ENCODE measurements at places on chromosomes 6 and 20. TPM values are rescaled to one million over a fixed set of nuclear protein-coding genes. Genes with fewer than 3 reads are reported as not detected.

KDM1B gene
- 13.7 TPM for total RNA-seq

CCN6 gene
- not detected for total RNA-seq

CGA gene
- total RNA-seq: not detected

FKBP1C gene
- 1.4 TPM for total RNA-seq

PPIL6 gene
- 0.17 TPM for total RNA-seq

GRIK2 gene
- total RNA-seq: not detected

ADGRF5 gene
- not detected for total RNA-seq

GCNT2 gene
- 1.7 TPM for total RNA-seq

TCP11 gene
- not detected for total RNA-seq

FYN gene
- 547 TPM for total RNA-seq

FAM209A gene
- 0.59 TPM for total RNA-seq

RRBP1 gene
- total RNA-seq: 29.0 TPM

ADTRP gene
- 4.2 TPM for total RNA-seq

NELFCD gene
- total RNA-seq: 103 TPM

ECT2L gene
- total RNA-seq: not detected

SRMS gene
- total RNA-seq: not detected

MEA1 gene
- total RNA-seq: 109 TPM

TAAR9 gene
- not detected for total RNA-seq

OTOR gene
- total RNA-seq: not detected

SLC17A2 gene
- not detected for total RNA-seq

CEP162 gene
- total RNA-seq: 5.4 TPM

NRSN1 gene
- total RNA-seq: not detected

PDSS2 gene
- total RNA-seq: 14.9 TPM

ZC3H12D gene
- 85.1 TPM for total RNA-seq

NAA20 gene
- total RNA-seq: 111 TPM

IL17F gene
- total RNA-seq: 1.5 TPM

TRIM10 gene
- total RNA-seq: not detected

TMC2 gene
- not detected for total RNA-seq

PAQR8 gene
- 9.2 TPM for total RNA-seq

BPIFB1 gene
- not detected for total RNA-seq

EYA4 gene
- total RNA-seq: not detected

OR2J3 gene
- total RNA-seq: not detected

OR12D3 gene
- total RNA-seq: not detected

GABRR2 gene
- total RNA-seq: 0.23 TPM

All from activated CD8-positive, alpha-beta memory T cell treated with anti-CD3 and anti-CD28 coated beads for 36 hours (primary cell).